Kidney (tissue), 22 donors: ENCODE measurements at places on chromosomes 5 and 9. TPM values are rescaled to one million over a fixed set of nuclear protein-coding genes. Genes with fewer than 3 reads are reported as not detected.

- DNase-seq, result no peak
Observed at GRCh38 chr5:88661806-88662207, 221.2 kb downstream of the MEF2C start.

GRCh38 chr5:137735555-137736284 is at the start of gene KLHL3:
Gene KLHL3 (minus strand): TSS chr5:137736089. CDS start chr5:137735646, 443 bp downstream.
- DNase-seq, result peak; percentile 71

- no peak for DNase-seq
Observed at GRCh38 chr5:150394131-150394530, 18.6 kb downstream of the CD74 start.

- no peak for DNase-seq
Observed at GRCh38 chr5:58294598-58295305, 165.1 kb downstream of the PLK2 start.

DNA sequence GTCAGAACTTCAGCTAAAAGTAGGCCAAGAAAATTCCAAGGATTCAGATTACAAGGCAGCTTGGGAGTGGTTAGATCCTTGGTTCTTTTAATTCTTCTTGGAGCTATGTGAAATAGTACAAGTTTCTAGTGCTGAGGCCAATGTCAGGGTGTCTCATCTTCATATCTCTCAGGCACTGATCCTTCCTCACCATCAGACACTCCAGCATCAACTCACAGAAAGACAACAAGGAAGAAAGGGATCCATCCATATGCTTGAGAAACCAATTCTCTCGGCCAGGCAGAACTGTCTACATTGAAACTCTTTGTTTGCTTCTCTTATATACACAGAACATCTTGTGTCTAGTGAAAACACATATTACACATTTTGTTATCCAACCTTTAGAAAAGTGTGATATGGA is 362.1 kb upstream of the CCNH start:
- DNase-seq, result no peak

GRCh38 chr9:36690412-36691168 is 117.9 kb downstream of the MELK start:
- DNase-seq, result no peak

- peak; percentile 84 for DNase-seq
Observed at GRCh38 chr5:758698-759053, 25.9 kb downstream of the ZDHHC11B start.

The CCNJL gene
- 1.6 TPM for total RNA-seq
